AML-193 (cell line): ENCODE measurements at places on chromosomes 5 and 9.

- no peak for DNase-seq
These were observed 640 bp upstream of the DPM2 start for GRCh38 chr9:127938298-127938690.

- DNase-seq: no peak
These were observed 40.4 kb upstream of the IL17B start for GRCh38 chr5:149419532-149419858.

DNA sequence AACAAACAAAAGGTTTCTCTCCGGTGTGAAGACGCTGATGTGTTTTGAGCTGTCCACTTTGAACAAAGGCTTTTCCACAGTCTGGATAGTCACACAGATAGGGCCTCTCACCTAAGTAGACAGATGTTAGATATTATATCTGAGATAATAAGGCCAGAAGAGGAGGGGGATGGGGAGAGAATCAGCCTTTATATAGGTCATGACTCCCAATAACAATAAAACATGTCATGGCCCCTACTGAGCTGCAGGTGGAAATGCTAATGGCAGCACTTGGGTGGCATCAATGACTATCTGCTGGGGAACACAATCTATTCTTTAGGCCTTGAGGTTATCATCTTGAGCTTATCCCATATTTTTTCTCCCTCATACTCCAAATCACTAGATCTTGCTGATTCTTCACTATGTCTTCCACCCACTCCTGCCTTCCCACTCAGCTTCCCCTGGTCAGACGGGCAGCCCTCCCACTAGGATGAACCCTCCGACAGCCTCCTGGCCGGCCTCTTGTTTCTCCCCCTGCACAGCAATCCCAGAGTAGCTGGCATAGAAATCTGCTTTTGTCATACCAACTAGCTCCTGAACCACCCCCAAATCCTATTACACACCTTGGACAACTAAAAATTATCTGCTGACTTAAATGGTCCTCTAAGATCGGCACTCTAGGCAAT is 11.5 kb upstream of the SLC35D2 start:
- DNase-seq: no peak

GRCh38 chr5:72584466-72584865 is 77.3 kb upstream of the ZNF366 start:
- no peak for DNase-seq

- DNase-seq: no peak
These were observed 134.4 kb downstream of the PTTG1 start for GRCh38 chr5:160555971-160556631.

GRCh38 chr9:22238809-22239684 is 207.6 kb upstream of the DMRTA1 start:
- DNase-seq: peak; percentile 61

DNA sequence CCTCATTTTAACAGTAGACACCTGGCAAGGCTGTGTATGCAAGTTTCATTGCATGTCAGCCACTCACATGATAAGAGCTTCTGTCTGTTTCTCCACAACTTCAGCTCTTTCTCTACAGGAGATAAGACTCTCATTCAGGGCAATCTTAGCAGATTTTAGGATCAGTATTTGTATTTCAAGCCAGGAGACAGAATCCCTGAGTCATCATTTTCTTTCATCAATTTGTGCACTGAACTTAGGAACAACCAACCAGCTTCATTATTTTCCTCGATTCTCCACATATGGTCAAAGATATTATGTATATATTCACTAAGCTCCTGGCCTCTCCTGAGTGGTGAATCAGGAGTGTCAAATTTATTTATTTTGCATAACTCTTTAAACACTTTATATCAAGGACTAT is 181.8 kb upstream of the CCNH start:
- no peak for DNase-seq

DNA sequence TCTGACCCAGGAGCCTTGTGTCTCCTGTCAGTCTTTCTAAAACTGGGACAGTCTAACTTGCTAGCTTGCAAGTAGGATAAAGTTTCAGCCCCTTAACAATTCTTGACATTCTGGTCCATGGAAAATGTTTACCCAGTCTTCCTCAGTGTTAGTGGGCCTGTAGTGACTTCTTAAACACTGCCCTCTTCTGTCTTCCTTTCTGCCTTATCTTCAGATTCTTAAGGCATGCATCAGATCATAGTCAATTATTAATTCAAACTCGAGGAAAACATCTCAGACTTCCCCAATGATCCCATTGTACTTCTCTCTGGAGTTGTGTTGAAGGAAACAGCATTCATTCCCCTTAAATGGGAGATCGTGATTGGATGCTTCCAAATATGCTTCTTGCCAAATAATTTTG is 1199.8 kb downstream of the DTWD2 start:
- DNase-seq: no peak

DNA sequence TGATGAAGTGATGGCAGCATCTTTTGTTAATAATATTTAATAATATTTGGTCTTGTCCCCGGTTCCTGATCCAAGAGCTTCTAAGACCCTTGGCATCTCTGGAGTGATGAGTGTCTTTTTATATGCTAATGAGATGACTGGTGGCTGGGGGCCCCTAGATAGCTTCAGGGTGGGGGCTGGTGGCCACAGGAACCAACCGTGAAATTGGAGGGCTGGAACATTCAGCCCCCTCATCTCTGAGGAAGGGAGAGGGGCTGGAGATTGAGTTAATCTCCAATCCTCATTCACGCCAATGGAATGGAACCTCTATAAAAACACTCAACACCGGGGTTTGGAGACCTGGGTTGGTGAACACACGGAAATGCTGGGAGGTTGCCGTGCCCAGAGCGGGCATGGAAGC is 78.2 kb upstream of the RAPGEF1 start:
- no peak for DNase-seq
